ENCODE measurements at places on chromosomes 7 and 10. TPM values are rescaled to one million over a fixed set of nuclear protein-coding genes. Genes with fewer than 3 reads are reported as not detected.

Gene TMEM139
- polyA plus RNA-seq = 0.85 TPM

Gene BTBD16
- not detected for polyA plus RNA-seq

Gene TCTN3
- polyA plus RNA-seq = 27.6 TPM

GRCh38 chr10:123073187-123073586 is 62.6 kb upstream of the HMX3 start:
- DNase-seq = no peak

GRCh38 chr7:34165466-34165865 is 260.1 kb downstream of the BMPER start:
- peak; percentile 71 for DNase-seq

- peak; percentile 57 for DNase-seq
These were observed 11.0 kb downstream of the GHRHR start for GRCh38 chr7:30974605-30975255.

Gene CFAP69
- polyA plus RNA-seq = 2.7 TPM

DNA sequence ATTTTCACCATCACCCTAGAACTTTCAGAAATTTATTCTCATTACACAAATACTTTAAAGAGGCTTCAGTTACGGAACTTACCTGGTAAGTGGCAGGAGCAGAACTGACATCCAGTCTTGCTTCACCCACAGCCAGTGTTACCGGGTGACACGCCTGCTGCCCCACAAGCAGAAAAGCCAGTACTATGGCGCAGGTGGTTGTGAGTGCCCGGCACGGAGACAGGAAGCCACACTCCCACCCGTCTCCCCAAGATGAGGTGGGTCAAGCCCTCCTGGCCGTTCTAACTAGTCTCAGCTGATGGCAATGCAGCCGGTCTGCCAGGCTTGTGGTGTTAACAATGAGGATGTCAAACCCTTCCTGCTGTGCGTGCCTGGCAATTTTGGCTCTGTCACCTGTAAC is 86.9 kb downstream of the PROSER2 start:
- no peak for DNase-seq

GRCh38 chr10:124384591-124385190 is 34.0 kb downstream of the OAT start:
- DNase-seq = no peak

GRCh38 chr7:100342765-100343164 is 15.2 kb upstream of the PILRB start:
- peak; percentile 60 for DNase-seq

DNA sequence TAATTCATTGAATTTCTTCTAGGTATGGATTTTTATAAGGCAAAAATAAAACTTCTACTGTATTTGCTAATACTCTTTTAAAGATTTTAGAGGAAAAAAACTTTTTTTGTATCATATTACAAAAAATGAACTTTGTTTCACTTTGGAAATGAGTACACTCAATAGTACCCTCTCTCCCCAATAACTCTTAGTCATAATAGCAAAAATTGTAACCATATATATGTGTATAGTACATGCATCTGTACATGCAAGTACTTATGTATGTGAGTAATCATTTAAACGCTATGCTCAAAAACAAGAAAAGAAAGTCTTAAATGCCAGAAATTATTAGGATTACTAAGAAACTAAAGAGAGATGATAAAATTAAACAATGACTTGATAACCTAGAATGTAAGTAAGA is 95.9 kb upstream of the HGF start:
- no peak for DNase-seq

Gene CACUL1
- polyA plus RNA-seq = 17.8 TPM

GRCh38 chr7:141444961-141445360 is 106.2 kb upstream of the AGK start:
- no peak for DNase-seq

- no peak for DNase-seq
These were observed 35.1 kb downstream of the FHIP2A start for GRCh38 chr10:114856544-114857287.

DNA sequence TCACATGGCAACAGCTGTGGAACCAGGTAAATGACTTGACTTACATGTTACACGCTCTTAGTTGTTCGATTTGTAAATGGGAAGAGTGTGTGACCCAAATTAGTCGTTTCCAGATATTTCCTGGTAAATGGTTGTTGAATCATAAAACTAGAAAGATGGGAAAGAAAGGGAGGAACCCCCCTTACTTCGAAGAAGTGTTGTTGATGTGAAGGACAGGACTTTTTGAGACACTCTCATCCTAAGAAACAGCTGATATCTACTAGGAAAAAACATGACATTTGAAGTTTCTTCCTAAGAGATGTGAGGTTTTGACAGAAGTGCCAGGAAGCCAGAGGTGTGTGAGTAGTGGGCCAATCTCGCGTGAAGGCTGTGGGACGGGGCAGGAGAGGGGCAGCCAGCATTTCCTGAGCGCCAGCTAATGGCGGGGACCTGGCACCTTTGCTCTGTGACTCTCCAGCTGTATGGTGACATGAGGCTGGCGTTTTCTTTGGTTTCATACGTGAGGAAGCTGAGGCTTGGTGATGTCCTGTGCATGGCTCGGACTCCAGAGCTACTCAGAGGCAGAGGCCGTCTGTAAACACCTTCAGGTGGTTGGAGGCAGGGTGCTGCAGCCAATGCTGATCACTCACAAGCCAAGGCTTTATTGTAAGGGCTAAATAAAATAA is 53.7 kb downstream of the IKZF1 start:
- no peak for DNase-seq

- DNase-seq = peak; percentile 71
These were observed 69.8 kb downstream of the CDK6 start for GRCh38 chr7:92766461-92767003.

DNA sequence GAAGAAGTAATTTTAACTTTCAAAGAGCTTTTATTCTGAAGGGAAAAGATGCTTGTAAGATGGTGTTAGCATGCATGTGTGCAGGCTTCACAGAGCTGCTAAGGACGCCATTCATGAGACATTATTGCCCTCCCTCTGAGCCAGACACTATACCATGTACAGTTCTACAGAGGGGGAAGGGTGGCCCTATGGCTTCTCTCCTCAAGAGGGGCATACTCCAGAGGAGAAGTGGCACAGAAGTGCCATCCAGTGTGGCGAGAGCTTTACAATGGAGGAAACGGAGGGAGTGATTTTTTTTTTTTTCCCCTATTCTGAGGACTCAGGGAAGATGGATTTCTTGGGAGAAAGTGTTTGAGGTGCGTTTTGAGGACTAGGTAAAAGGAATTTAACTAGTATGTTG is 119.5 kb downstream of the BICC1 start:
- no peak for DNase-seq

DNA sequence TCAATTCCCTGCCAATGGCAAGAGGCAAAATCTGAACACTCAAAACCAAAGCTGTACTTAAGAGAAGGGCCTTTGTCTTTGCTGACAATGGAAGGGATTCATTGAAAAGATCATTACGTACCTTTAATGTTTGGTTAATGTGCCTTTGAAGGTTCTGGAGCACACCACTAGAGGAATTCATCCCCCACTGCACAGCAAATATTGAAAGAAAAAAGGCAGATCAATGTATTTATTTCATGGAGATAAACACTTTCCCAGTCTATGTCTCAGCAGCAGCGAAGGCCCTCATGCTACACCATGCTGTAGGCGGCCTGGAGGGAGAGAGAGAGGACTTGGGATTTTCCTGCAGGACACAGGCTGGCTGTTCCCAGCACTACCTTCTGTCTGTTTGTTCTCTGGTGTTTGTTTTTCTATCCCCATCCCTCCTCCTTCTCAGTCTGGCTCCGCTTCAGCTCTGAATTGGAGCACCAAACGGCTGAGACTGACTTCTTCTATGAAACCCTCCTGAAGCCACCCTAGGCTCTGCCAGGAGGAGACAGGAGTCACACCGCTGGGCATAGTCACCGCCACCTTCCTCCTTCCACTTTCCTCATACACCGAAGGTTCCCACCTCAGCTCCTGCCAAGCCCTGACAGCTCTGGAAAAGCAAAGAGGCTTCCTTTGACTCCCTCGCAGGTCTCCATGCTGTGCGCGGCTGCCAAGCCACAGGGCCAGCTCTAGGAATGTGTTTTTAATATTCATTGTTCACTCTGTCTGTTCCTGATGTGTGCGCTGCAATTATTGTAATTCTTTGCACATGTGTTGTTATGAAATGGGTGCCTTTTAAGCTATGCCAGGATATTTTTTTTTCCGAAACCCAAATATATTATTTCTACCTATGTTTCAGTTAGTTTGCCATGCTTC is 301.5 kb downstream of the FZD1 start:
- peak; percentile 59 for DNase-seq

Gene SPDYE11
- polyA plus RNA-seq = 0.12 TPM

- peak; percentile 33 for DNase-seq
These were observed 19.1 kb downstream of the ATOH7 start for GRCh38 chr10:68212721-68213352.

- no peak for DNase-seq
These were observed 186.6 kb upstream of the PRSS1 start for GRCh38 chr7:142562688-142563087.

DNA sequence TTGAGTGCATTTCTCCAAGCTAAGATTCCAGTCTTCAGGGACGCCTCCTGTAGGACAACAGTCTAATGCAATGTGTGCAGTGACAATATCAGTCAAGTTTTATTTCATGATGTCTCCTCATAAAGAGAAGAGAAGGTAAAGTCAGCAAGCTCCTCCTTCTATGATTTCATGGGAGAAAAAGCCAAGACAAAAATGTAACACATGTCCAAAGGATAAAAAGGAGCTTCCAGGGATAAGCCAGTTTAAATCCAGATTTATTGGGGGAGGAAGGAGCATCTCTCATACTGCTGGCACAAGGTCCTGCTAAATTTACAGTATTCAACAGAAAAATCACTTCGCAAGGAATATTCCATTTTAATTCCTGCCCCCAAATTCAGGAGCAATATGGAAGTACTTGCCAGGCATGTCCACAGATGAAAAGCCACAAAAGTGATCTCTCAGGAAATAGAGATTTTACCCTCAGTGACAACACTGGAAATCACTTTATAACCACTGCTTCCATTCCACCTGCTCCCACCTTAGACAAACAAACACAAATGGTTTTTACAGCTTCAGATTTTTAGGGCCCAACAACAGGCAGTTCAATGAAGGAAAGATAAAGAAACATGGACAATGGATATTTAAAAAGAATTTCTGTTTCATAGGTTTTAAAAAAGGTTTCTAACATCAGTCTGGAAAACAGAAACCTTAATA is 677.5 kb upstream of the C7orf33 start:
- DNase-seq = peak; percentile 48

DNA sequence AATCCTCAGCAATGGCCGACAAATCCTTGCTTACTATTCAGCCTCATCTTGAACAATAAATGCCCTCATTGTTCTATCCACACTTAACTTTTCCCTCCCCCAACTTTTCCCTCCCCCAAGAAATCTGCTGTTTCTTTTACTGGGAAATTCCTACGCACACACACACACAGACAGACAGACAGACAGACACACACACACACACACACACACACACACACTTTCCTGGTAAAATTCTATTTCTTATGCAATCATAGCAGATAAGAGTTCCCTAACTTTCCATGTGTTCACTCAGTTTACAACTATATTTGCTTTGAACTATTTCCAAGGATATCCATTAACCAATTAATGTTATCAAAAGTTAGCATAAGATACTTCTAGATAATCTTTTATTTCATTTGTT is 52.9 kb downstream of the RELN start:
- DNase-seq = no peak

Gene DRGX
- not detected for polyA plus RNA-seq

DNA sequence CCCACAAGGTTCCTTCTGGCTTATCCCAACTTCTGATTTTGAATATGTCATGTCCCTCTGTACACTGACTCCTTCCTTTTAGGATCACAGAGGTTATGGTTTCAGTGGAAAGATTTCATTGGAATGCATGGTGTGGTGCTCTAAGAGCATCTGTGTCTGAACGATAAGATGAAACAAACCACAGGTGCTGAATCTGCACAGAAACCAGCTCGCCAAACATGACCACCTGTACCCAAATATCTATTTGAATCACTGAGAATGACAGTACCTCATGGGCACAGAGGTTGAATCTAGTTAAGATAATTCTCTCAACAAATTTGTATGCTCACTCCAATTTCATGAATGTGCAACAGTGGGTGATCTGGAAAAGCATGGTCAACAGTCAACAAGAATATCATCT is 105.3 kb downstream of the DGKI start:
- DNase-seq = no peak

- DNase-seq = peak; percentile 34
These were observed 243.7 kb downstream of the INHBA start for GRCh38 chr7:41459183-41459582.

GRCh38 chr7:27250557-27251070 is 8.0 kb downstream of the EVX1 start:
- no peak for DNase-seq

DNA sequence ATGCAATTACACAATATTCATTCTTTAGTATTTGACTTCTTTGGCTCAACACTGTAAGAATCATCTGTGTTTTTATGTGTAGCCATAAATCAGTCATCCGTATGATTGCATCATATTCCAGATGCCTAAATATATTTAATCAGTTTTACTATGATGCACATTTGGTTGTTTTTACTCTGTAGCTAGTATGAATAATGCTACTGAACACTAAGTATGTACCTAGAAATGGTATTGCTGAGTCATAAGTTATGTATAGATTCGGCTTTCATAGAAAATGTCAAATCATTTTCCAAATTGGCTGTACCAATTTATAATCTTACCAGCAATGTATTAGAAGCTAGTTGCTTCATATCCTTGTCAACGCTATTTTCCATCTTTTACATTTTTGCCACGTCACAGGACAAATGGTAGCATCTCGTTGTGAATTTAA is 197.3 kb upstream of the PLXNA4 start:
- DNase-seq = peak; percentile 53

Gene ADGRA1
- polyA plus RNA-seq = 2.7 TPM

- DNase-seq = no peak
These were observed 6.0 kb upstream of the MNX1 start for GRCh38 chr7:157016352-157017041.

DNA sequence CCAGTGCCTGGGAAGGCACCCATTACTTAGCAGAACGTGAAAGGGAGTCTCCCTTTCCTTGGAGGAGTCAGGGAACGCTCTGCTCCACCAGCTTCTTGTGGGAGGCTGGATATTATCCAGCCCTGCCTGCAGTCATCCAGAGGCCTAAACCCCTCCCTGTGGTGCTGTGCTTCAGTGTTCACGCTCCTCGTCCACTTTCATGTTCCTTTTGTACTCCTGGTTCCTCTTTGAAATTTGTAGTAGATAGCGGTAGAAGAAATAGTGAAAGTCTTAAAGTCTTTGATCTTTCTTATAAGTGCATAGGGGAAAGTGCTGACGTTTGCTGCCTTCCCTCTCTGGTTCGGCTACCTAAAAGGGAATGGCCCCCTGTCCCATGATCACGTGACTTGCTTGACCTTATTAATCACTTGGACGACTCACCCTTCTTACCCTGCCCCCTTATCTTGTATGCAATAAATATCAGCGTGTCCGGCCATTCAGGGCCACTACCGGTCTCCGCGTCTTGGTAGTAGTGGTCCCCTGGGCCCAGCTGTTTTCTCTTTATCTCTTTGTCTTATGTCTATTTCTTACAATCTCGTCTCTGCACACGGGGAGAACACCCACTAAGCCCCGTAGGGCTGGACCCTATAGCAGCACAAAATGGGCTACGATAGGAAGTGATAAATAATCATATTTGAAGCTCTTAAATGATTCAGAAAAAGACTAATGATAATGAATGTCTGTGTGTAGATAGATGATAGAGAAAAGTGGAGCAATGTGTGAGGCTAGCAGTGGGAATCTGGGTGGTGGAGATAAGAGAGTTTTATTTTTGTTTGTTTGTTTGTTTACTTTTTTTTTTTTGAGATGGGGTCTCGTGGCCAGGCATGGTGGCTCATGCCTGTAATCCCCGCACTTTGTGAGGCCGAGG is 5.8 kb upstream of the ESYT2 start:
- DNase-seq = no peak

Gene NFE2L3
- 3.6 TPM for polyA plus RNA-seq

Gene CPXM2
- polyA plus RNA-seq = 1.6 TPM

GRCh38 chr10:101781984-101782810 is 1.0 kb downstream of the NPM3 start:
- DNase-seq = no peak
